ENCODE measurements at places on chromosomes 4 and X.
A peak's percentile ranks its signal among the peaks of the same experiment; 100 is the strongest.

- peak; percentile 90 for DNase-seq
Measured at GRCh38 chrX:154762537-154763296, at the start of gene DKC1. Gene DKC1, plus strand, starts transcription at chrX:154762864. Its CDS starts 102 bp downstream, at chrX:154762966.

GRCh38 chr4:89868999-89869589 is 25.6 kb upstream of the MMRN1 start:
- DNase-seq: no peak

DNA sequence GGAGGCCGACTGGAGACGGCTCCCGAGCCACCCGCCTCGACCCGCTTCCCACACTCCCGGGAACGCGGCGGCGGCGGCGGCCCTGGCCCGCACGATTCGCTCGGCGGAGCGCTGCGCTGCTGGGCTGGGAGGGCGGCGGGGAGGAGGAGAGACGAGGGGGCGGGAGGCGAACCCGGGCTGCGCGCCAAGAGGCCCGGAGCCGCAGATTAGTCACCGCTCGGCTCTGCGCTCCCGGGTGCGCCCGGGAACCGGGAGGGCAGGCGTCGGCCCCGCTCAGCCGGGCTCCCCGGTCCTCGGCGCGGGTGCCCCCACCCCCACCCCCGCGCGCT is 11.2 kb upstream of the BCOR start:
- DNase-seq: no peak

- DNase-seq: no peak
Measured at GRCh38 chrX:108163333-108164082, 71.9 kb downstream of the ATG4A start.

- no peak for DNase-seq
Measured at GRCh38 chrX:68195561-68195960, 237.7 kb downstream of the OPHN1 start.

DNA sequence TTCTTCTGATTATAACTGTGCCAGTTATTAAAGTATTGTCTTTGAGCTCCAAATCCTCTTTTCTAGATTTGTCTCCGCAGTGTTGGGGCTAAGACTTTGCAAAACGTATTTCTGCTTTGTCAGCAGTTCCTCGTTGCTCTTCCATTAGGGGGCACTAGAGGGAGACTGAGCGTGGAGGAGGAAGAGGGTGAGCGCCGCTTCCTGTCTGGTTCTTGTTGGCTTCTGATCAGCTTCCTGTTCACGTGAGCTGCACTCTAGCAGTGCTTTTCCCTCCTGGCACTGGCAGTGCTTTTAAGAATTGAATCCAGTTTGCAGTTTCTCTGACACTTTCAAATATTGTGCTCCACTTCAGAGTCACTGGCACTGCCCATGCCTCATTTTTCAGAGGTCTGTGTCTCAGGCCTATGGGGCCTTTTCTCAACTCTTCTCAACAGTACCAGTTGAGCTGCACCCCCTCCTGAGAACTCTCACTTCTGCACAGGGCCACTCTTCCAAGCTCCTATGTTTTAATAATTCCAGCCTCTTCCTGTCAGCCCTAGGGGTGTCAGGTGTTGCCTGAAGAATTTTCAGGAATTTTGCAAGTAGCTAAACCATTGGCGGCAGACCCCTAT is 54.4 kb upstream of the LCORL start:
- DNase-seq: peak; percentile 4

DNA sequence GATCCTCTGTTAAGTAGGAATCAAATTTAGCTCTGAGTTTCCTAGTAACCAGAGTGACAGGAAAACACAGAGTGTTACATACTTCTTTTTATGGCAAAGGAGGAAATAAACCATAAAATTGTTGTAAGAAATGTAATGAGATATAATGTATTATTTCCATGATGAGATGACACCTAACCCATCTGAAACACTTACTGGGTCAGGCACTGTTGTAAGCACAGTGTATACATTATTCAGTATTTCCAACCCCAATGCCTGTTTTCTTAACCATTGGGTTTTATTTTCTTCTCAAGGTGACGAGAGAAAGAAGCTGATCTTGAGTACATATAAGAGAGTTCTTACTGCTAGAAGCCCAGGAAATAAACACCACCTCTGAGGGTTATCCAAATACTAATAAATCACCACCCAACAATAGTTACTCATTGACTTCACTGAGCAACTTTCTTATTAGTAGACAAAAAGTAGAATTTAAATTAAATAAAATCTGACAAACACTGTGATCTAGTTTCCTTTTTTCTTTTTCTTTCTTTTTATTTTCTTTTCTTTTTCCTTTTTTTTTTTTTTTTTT is 4.2 kb upstream of the ENAM start:
- no peak for DNase-seq

- DNase-seq: no peak
Measured at GRCh38 chr4:55768291-55768690, 51.3 kb upstream of the EXOC1L start.

DNA sequence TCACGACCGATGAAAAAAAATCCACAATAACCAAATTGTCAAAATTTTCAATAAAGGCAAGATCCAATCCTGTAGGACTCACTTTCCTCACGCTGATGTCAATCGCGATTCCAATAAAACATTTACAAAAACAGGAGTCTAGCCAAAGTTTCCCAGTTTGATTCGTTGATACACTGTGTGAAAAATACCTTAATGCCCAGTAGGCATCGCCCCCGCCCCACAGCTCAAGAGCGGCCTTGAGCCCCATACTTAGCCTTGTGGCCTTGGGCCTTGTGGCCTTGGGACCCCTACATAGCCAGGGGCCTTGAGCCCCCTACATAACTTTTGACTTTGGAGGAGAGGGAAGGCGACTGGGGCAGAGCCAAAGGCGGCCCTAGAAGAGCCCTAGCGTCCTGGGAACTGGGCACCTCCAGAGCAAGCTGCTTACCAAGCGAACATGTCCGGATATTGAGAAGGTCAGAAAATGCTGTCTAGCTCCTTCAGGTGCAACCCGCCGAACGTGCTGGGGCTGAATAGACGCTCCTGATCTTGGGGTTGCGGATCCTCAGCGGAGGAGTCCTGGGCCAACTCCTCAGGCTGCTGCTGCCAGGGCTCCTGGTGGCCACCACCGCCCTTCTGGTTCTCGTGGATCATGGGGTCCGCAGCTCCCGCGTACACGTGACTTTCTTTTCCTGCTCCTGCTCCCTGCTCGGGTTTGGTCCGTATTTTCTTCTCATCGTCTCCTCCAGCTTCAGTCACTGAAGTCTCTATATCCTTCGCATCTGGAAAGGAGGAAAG is 62.9 kb downstream of the RHOXF2B start:
- no peak for DNase-seq

DNA sequence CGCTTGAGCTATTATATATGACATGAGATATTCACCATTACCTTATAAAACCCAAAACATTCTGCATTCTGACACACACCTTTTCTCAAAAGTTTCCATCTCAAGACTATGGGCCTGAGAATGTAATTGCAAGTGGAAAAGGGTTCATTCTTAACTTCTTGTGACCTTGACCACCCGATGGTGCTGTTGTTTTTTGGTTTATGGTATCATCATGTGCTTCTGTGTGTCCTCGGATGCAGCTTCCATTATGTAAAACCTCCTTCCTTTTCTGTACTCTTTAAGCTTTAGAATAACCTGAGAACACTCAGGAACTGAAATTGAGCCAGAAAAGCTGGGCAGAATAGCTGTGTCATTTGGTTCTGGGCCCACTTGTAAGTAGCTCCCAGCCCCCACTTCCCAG is 16.2 kb upstream of the PUDP start:
- no peak for DNase-seq

DNA sequence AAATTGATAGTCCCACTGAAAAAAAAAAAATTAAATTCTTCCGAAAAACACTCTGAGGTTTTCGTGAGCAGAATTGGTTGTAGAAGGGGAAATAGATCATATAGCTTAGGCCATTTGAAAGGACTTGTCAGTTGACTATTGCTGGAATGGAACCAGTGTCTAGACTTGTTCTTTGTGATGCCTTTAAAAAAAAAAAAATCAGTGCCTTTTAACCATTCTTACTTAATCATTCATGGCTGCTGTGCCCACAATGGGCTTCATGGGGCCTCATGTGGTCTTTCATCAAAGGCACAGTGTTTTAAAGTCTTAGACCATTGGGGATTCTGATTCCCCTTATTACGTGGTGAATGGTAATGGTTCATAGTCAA is 139.3 kb downstream of the AFF1 start:
- DNase-seq: no peak

DNA sequence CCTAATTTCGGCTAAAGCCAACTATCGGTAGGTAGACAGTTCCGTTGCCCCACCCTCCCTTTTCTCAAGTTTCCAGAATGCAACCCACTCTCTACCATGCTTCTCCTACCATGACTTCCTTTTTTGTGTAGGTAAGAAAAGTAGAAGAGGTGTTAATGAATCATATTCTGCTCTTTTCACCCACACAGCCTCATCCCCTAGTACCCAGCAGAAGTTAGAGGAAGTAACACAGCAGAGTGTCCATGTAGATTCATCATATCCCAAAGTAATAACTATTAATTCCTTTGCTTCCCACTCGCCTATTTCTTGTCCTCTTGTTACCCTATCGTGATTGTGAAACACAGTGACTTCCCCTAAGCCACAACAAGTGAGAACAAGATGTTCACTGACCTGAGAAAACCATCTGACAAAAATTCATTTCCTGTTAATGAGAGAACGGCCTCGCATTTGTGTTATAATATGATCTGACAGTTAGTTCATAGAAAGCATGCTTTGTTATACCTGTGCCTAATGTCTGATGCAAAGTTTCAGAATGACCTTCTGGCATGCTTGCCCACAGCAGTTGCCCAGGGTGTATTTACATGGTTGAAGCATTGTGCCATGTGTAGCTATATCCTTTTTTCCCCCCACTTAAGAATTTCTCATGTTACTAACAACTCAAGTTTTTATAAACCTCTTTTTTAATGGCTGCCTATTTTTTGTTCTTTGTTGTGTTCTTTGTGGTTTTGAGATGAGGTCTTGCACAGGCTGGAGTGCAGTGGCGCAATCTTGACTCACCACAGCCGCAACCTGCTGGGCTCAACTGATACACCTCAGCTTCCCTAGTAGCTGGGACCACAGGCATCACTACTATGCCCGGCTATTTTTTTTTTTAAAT is 185.6 kb downstream of the RAP1GDS1 start:
- peak; percentile 40 for DNase-seq

DNA sequence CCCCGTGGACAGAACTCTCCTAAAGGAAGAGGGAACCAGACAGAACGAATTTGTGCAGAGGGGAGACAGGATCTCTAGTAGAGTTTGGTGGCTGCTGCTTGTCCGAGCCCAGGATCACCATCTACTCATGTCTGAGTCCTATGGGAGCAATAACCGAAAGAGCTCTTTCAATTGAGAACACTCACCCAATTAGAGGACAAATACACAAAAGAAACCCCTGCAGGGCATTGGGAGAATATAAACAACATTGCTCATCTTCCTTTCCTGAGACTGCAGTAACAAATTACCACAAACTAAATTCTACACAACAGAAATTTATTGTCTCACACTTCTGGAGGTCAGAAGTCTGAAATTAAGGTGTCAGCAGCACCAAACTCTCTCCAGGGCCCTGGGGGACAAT is 65.6 kb downstream of the SPINK2 start:
- no peak for DNase-seq

DNA sequence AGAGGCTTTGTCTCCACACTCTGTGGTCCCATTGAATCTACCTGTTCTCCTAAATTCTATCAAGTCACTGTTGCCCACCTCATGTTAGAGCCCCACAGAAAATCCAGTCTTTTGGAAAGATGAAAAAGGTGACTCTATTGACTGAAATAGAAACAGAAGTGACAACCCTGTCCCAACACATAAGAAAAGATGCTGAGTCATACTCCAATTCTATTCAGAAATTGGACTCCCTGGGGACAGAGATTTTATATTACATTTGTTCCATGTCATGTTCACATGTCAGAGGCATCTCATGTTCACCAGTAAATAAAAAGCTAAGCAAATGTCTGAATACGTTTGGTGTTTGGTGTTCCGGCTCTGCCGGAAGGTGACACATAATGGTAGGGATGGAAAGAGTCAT is 2.9 kb upstream of the GRPR start:
- no peak for DNase-seq

DNA sequence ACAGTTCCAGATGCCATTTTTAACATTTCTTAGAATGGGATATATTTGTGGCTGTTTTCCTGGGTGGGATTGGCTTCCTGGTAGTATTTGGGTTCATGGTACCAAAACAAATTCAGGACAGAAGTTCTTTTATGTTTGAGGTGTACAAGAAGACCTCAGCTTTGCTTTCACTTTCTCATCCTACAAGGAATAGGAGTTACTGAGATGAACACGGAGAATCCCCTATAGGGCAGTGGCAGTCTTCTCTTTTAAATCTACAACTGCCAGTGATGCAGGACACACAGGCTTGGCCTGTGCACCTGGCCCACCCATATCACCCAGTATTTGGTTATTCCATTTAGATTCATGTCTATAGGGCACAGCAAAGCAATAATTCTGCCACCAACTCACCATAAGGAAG is 35.2 kb downstream of the SLC10A7 start:
- no peak for DNase-seq

GRCh38 chr4:41205854-41206460 is 8.4 kb downstream of the APBB2 start:
- no peak for DNase-seq

- no peak for DNase-seq
Measured at GRCh38 chr4:138224614-138225013, 17.5 kb downstream of the SLC7A11 start.

- DNase-seq: no peak
Measured at GRCh38 chrX:120015145-120016067, 62.1 kb downstream of the RHOXF2B start.

DNA sequence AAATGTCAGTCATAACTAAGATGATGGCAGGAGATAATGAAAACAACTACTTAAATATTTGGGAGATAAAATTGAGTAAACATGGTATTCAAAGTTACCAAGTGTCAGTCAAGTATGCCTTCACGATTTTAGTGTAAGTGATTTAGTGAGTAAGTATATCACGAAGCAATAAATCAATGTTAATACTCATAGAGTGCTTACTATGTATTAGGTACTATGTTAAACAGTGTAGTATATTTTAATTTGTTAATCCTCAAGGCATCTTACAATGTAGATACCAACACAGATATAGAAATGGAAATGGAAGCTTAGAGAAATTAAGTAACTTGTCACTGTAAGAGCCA is 59.6 kb downstream of the ANXA3 start:
- no peak for DNase-seq

- DNase-seq: no peak
Measured at GRCh38 chr4:110059556-110060191, 138.7 kb downstream of the ELOVL6 start.
